ENCODE measurements at places on chromosomes 5 and 9.
A peak's percentile ranks its signal among the peaks of the same experiment; 100 is the strongest.

GRCh38 chr5:36558641-36559040 lies 47.8 kb upstream of the SLC1A3 start:
- no peak for DNase-seq

DNA sequence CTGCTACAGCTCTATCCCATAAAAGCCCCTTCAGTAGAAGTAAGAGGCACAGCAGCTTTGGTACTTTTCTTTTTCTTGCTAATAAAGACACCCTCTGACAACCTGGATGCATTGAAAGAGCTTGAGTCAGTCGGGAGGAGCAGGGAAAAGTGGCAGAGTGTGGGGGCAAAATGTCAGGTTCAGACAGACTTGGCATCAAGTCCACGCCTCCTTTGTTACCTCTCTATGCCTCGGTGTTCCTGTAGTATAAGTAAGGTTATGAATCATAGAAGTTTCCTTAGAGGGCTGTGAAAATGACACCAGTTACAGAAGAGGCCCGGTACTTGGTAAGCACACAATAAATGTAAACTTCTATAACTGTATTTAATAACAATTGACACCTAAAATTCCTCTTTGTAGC lies 133.9 kb downstream of the ESM1 start:
- no peak for DNase-seq

GRCh38 chr5:14906628-14907027 lies 35.0 kb upstream of the ANKH start:
- no peak for DNase-seq

GRCh38 chr9:94081435-94081834 lies 2.8 kb upstream of the PTPDC1 start:
- DNase-seq, result no peak

DNA sequence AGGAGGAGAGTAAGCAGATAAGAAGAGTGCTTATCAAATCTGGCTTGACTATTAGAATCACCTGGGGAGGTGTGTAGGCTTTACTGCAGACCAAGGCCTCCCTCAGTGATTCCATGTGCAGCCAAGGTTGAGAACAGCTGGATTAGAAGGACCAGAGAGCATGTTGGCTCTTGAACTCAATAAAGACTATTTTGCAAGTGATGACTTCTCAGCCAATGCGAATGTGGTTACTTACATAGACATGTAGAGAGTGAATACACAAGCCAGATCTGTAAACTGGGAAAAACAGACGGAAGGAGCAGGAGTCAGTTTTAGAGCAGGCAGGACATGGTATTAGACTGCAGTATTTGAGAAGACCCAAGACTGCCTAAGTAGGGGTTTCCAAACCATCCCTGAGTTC lies 48.5 kb downstream of the MAMDC2 start:
- no peak for DNase-seq

GRCh38 chr9:136520053-136520540 lies 25.8 kb downstream of the NOTCH1 start:
- DNase-seq, result no peak

- peak; percentile 64 for DNase-seq
These were observed 36.1 kb downstream of the DAP start for GRCh38 chr5:10724781-10725507.
